ENCODE measurements at places on chromosomes 4 and X. TPM values are rescaled to one million over a fixed set of nuclear protein-coding genes. Genes with fewer than 3 reads are reported as not detected.
A peak's percentile ranks its signal among the peaks of the same experiment; 100 is the strongest.

Gene SPANXA1
- total RNA-seq = not detected

GRCh38 chr4:40140196-40140595 lies 56.6 kb upstream of the RHOH start:
- DNase-seq = no peak

Gene UGT2A1
- not detected for total RNA-seq

DNA sequence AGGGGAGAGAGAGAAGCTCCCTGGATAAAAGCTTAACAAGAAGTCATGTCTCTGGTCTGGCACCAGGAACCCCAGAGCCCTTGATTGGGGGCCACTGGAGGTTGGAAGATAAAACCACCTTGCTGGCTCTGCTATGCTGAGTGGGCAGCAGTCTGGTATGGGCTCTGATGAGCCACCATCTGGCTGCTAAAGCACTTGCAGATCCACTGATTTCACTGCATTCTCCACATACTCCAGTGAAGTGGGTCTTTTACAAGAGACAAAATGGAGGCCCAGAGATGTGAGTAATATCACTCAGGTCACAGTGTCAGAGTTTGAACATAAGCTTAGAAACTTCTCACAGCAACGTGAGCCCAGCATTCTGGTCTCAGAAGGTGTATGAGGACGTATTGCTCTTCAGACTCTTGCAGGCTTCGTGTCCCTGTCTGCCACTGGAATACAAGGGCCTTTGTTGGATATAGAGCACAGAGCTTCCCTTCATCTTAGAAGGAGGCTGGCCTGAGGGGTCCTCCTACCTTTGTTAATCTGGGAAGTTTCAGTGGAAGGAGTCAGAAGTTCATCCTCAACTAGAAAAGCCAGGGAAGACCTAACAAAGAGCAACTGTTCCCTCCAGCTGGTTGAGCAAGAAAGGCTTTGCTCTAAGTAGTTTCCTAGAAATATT lies 11.8 kb downstream of the CLDN2 start:
- DNase-seq = no peak

DNA sequence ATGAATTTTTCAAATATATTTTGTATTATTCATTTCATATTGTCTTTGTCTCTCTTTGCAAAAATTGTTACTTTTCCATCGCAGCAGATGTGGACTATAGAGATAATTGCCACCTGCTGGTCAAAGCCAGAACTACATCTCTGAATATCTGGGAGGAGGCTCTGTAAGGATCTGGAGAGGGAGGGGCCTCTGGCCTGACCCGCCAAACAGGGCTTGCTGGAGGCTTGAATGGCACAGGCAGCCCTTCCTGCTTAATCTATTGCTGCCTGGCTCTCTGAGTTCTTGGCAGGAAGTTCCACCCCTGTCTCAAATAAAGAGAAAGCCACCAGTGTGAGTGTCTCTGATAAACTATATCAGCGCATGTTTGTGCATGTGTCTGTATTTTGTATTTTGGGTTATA lies 132.4 kb downstream of the ZMAT1 start:
- DNase-seq = peak; percentile 75

DNA sequence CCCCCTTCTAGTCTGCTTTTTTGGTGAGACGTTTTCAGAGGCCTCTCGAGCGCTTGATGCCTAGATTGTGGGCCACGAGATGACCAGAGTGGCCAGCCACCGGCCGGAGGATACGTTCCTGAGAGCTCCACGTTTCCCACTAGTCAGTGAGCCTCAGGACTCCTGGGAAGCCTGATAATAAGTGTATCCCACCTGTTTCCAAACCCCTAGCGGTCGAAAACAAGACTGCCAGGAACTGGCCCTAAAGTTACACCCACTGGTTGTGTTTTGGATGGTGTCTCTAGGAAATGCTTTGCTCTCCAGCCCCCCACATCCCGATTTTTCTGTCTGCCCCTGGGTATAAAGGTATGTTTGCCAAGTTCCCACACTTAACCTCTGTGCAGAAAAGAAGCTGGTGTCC lies 4.6 kb upstream of the RS1 start:
- DNase-seq = no peak

GRCh38 chrX:135988245-135988644 lies 3.0 kb downstream of the SLC9A6 start:
- no peak for DNase-seq

DNA sequence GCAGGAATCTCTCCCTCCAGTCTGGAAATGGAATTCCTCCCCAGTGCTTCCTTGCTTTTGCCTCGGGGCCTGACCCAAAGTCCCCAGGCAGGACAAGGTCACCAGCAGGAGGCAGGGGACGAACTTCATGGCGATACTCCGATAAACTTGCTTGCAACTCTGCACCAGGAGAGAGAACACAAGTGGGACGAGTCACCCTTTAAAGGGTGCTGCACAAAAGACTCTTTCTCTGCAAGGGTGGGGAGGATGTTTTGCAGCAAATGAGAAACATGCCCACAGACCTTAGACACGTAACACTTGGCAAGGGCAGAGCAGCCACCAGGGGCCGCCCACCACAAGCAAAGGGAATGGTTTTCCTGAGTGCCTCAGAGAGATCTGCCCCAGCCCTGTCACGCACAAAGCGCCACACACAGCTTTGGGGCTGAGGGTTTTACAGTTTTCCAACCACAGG lies at the start of gene FGFBP2:
Gene FGFBP2, minus strand, starts transcription at position 175 of the 451 bp plus-strand sequence. Its CDS starts 46 bp downstream, at position 129.
- DNase-seq = peak; percentile 83
